Left ventricle myocardium superior (tissue), 1 donor: ENCODE measurements at places on chromosomes 3 and 15.

GRCh38 chr3:53571264-53571663 lies 76.9 kb downstream of the CACNA1D start:
- DNase-seq: no peak

DNA sequence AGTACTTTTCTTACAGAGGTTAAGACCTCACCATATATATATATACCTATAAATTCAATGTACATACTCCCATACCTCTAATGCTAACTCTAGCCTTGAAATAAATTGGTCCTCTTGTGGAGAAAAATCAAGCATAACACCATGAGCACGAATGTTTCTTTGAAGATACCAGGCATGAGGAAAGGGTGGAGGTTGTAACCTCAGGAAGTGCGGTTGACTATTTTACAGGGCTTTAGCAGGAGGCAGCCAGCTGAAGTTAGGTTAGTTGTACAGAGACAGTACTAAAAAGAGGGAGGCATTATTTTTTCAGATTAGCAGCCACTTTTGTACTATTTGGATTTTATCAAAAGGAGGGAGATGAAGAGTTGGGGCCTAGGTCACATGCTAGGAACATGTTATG lies 767.0 kb downstream of the OTOL1 start:
- no peak for DNase-seq

DNA sequence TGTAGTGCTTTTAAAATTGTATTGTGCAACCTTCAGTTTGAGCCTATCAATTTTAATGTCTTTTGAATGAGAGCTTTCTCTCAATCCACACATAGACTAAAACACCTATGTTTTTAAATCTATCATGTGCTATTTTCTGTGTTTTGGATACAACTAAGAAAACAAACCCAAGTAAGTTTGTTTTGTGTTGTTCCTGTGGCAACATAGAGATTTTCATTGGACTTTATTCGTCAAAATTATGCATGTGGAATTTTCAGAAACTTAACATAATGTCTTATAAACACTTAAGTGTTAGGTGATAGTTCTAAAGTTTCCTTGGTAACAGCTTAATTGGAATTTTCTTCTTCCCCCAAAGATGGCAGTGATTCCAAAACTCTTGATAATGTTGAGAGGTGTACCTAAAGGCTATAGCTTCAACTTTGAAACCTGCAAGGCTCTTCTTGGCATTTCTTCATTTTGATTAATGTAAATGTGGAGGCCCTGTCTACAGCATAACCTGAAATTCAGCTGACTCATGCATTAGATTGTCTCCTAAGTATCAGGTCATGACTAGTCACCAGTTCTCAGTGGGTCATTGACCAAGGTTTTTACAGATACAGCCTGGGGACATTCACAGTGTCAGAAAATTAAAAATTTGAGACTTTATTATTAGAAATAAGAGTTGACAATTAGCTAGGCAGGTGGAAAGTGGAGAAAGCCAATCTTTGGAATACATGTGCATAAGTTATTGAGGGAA lies 44.4 kb downstream of the COL6A5 start:
- DNase-seq: no peak

- no peak for DNase-seq
Measured at GRCh38 chr3:47536221-47536891, 22.8 kb upstream of the ELP6 start.

- DNase-seq: no peak
Measured at GRCh38 chr3:18672561-18672960, 247.4 kb upstream of the SATB1 start.
